ENCODE measurements at places on chromosomes 12 and 14.
A peak's percentile ranks its signal among the peaks of the same experiment; 100 is the strongest.

DNA sequence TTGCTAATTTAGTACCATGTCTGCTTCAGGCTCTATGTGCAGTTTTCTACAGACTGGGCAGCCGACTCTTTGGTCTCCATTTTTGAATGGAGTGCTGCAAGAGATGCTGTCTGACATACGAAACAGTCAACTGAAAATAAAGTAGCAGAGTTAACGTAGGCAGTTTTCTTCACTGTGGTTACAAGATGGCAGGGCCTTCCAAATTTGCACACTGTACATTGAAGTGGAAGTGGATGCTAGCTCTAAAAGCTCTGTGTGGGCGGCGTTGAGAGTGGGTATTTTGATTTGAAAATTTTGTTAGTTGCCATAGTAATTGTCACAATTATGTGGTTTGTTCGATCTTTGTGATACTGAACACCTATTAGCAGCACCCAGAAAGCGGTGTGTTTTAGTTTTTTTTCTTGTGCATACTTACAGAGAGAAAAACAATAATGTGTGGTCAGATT, 154.9 kb upstream of the ATP2B1 start:
- no peak for DNase-seq

- no peak for DNase-seq
Observed at GRCh38 chr12:104998423-104999346, 12.6 kb downstream of the NOPCHAP1 start.

- DNase-seq, result peak; percentile 95
Observed at GRCh38 chr14:103500148-103500990, 22.3 kb downstream of the CKB start.

- no peak for DNase-seq
Observed at GRCh38 chr12:22457085-22457484, 87.3 kb downstream of the C2CD5 start.

- no peak for DNase-seq
Observed at GRCh38 chr14:93047661-93048060, 68.1 kb downstream of the ITPK1 start.

DNA sequence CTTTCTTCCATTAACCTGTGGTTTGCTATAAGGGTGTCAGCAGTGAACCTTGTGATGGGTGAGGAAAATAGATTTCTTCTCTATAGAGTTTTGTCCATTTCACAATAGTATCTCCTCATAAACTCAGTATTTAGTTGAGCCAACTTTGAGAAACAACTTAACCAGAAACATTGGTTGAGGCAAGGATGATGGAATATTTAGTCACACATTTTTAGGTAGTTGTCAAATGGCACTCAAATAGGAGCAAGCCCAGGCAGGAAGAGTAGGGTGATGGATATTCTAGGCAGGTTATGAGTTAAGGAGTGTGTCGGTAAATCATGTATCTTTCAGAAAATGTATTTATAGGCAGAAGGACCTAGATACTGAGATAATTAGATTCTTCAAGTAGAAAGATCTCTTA, 1267.6 kb downstream of the SLC16A7 start:
- no peak for DNase-seq

DNA sequence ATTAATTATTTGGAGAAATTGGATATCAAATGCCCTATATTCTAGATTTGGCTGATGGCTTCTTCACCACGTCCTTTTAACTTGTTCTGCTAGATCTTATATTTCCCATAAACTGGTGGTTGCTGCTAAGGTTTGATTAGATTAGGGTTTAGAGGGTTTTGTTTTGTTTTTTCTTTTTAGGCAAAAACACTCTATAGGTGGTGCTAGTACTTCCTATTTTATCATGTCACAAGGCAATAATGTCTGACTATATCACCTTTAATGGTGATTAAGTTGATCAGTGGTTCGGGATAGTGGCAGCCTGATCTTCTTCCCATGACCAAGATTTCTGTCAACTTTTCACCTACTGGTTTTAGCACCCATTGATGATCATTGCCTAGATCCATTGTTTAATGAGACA, 455.1 kb downstream of the RAD51B start:
- DNase-seq, result no peak

- DNase-seq, result no peak
Observed at GRCh38 chr12:46332260-46332659, 40.3 kb downstream of the SLC38A2 start.

- DNase-seq, result no peak
Observed at GRCh38 chr12:52496054-52496453, 3.0 kb upstream of the KRT6A start.

DNA sequence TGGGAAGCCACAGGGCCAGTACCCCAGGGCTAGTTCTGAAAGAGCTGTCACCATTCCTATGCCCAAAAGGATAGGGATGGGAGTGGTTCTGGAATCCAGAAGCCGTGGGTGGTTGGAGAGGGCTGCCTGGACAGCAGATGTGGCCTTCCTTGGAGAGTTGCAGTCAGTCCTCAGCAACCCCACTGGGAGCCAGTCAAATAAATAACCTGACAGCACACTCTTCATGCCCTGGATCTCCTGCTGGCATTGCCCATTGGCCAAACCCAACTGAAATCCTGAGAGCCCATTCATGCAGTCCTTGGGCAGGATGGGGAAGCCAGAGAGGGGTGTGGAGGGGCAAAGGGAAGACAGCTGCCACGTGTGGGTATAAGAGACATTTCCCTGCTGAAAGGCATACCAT, 128.2 kb downstream of the PTPN11 start:
- DNase-seq, result no peak

DNA sequence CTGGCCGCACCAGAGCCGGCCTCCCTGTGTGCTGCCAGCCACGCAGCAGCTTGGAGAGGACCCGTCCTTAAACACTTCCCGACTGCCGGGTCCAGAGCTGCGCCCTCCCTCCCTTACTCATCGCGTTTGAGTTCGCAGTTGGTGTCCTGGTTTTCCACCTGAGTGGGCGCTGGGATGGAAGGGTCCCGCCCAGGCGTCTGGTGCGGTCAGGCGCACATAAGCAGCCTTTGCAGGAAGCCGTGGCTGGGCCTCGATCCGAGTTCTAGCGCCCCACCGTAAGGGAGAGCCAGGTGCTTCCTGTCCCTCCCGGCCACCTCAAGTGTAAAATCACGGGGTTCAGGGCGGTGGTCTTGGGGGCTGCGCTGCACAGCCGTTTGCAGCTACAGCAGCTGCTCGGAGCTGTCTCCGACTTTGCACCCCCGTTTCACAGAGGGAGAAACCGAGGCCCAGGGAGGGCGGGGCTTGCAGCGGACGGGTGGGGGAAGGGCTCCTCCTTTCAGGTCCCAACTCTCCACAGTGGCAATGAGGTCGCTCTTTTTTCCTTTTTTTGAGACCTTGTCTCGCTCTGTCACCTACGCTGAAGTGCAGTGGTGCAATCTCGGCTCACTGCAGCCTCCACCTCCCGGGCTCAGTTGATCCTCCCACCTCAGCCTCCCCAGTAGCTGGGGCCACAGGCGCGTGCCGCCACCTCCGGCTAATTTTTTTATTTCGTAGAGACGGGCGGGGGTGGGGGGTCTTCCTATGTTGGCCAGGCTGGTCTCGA, 51.3 kb downstream of the LRCOL1 start:
- no peak for DNase-seq

DNA sequence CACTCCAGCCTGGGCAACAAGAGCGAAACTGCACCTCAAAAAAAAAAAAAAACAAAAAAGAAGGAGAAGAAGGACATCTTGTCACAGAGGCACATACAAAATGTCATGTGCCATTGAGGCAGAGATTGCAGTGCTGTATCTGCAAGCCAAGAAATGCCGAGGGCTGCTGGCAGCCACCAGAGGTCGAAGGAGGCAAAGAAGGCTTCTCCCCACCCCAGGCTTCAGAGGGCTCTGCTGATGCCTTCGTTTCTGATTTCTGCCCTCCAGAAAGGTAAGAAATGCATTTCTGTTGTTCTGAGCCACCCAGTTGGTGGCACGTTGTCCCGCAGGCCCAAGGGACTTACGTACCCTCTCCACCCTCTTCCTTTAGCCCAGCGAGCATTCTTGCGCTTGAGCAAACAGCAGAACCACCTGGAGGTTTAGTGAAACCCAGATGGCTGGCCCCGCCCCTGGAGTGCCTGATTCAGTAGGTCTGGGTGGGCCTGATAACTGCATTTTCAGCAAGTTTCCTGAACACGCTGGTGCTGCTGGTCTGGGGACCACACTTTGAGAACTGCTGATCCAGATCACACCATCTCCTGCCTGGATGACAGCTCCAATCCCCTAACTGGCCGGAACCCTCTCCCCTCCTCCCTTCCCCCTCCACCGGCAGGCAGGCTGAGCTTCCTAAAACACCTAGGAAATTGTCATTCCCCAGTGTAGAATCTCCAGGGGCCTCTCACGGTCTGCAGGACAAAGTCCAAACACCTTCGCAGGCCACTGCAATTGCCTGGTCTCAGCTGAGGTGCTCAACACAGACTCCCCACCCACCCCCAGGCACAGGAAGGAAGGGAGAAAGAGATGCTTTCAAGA, 21.1 kb upstream of the SCARB1 start:
- DNase-seq, result no peak

DNA sequence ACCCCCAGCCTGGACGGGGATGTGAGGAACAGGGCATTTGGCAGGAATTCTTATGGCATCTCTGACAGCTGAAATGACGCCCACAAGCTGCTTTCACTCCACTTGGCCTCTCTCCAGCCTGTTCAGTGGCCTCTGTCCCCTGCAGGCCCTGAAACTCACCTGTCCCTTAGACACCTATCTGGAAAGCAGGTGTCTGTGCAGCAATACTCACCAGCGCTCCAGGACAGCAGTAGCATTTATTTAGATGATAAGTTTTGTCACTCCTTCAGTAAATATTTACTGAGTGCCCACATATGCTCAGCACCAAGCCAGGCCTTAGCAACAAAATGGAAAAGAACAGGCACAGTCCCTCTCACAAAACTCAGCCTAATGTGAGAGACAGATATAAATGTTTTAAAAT, 311.1 kb upstream of the FKBP4 start:
- no peak for DNase-seq

DNA sequence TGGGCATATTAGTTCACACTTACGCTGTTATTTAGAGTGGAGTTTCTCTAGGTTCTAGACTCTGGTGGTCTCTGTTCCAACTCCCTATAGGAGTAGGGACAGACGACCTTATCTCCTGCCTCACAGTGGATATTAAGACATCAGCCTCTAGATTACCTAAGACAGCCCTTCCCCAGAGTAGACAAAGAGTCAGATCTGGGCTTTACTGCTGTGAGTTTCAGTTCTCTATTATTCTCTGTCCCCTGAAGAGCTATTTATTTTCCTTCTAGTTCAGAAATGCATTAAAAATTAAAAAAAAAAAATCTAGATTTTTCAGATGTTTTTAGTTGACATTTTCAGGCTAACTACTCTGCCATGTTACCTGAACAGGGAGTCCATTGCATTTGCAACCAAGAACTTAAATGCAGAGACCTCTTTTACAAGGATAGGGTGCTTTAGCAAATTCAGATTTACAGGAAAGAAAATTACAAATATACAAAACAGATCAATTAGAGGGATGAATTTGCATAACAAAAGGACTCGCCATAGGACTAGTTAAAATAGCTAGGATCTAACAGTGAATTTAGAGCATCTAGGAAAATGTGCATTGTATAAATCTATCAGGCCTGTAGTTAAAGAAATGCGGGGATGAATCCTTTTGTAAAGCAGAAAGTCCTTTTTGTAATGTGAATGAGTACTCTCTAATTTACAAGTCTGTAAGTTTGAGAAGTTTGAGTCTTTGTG, 381.4 kb downstream of the APAF1 start:
- DNase-seq, result no peak

- no peak for DNase-seq
Observed at GRCh38 chr14:71341156-71341555, 433.9 kb downstream of the PCNX1 start.

DNA sequence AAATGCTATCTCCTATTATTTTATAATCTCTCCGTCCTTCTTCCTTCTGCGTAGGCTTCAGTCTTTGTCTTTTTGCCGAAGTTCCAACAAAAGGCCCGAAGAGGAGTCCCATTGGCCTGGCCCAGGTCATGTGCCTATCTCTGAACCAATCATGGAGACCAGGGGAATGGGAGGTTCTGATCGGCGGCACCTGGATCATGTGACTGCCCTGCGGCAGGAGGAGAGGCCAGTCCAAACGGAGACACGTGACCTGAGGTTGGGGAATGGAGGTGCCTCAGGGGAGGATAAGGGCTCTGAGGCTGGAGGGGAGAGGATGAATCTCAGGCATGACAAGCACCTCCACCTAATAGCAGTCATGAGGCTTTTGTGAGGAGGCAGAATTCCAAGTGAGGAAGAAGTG, 86.0 kb downstream of the AACS start:
- DNase-seq, result no peak

- DNase-seq, result no peak
Observed at GRCh38 chr12:28409892-28410291, 219.6 kb downstream of the CCDC91 start.

DNA sequence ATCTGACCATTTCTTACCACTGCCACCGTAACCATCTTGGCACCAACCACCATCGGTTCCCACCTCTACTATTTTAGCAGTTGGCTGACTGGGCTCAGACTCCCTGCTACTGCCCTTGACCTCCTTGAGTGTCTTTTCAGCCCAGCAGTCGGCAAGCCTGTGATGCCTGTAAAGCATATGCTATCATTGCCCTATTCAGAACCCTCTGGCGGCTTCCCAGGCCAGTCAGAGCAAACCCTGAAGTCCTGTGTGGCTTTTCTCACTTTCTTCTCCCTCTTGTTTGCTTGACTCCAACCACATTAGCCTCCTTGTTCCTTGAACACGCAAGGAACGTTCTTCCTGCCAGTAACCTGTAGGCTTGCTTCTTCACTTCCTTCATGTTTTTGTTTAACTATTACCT, 6.2 kb downstream of the IRAK3 start:
- DNase-seq, result no peak

GRCh38 chr14:67704484-67705089, 2.9 kb downstream of the RDH12 start:
- DNase-seq, result peak; percentile 89

DNA sequence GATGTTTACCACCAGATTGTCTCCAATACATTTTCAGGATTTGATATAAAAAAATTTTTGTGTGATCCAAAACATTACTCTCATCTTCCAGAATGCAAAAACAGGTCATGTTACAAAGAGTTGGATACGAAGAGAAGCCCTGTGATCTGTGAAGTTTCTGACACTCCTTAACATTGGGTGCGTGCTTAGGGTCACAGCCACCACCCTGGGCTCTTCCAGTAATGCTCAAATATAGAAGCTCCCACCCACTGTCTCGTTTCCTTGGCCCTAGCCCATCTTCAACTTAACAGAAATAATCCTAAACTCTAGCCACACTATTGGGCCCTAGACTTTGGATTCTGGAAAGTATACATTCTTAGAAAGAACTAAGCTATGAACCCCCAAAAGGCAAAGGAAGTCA, 32.9 kb upstream of the HSP90B1 start:
- DNase-seq, result no peak

- DNase-seq, result no peak
Observed at GRCh38 chr14:55077170-55078151, 26.0 kb downstream of the MAPK1IP1L start.

GRCh38 chr12:26451763-26452162, 256.4 kb downstream of the SSPN start:
- no peak for DNase-seq

All from midbrain (tissue), 1 donor.